Natural killer cell treated with Interleukin-12 subunit alpha and Interleukin-12 subunit beta and Interleukin-15 and Interleukin-18, amount 100 ng/mL, for 72 hours (primary cell): ENCODE measurements at places on chromosomes 12 and 14. TPM values are rescaled to one million over a fixed set of nuclear protein-coding genes. Genes with fewer than 3 reads are reported as not detected.
A peak's percentile ranks its signal among the peaks of the same experiment; 100 is the strongest.

The SLC5A8 gene
- not detected for total RNA-seq

- no peaks in the 10 kb centered on the region for H3K4me1 ChIP-seq
- no peak overlapping the region for H3K4me3 ChIP-seq
Measured at GRCh38 chr14:75022655-75023054, 19.9 kb downstream of the EIF2B2 start.

DNA sequence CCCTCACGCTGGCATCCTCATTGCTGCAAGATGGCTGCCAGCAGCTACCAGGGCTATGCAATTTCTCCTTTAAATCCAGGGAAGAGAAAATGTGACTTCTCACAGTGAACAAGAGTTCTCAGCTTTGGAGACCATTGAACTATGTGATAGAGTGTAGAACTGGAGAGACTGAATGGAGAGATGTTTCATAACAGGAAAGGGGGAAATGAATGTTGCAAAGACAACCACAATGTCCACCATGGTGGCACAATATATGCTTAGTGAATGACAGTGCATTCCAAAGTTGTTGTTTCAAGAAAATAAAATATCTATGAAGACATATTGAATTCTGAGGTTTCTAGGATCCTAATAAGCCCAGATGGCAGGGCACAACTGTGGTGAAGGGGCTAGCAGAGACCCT is 13.2 kb upstream of the COCH start:
- DNase-seq, result no peak
- H3K4me1 ChIP-seq, result no peaks in the 10 kb centered on the region
- no peak overlapping the region for H3K4me3 ChIP-seq
- no peaks in the 10 kb centered on the region for H3K36me3 ChIP-seq
- H3K27ac ChIP-seq, result no peak overlapping the region

GRCh38 chr14:63912286-63912685 is 59.5 kb downstream of the SYNE2 start:
- H3K27me3 ChIP-seq, result no peaks in the 10 kb centered on the region
- no peak for DNase-seq
- H3K36me3 ChIP-seq, result peaks cover 5% of the 10 kb centered on the region
- H3K27ac ChIP-seq, result no peak overlapping the region

The KLRC3 gene
- total RNA-seq, result 9.6 TPM

The TMEM106C gene
- total RNA-seq, result 75.6 TPM

DNA sequence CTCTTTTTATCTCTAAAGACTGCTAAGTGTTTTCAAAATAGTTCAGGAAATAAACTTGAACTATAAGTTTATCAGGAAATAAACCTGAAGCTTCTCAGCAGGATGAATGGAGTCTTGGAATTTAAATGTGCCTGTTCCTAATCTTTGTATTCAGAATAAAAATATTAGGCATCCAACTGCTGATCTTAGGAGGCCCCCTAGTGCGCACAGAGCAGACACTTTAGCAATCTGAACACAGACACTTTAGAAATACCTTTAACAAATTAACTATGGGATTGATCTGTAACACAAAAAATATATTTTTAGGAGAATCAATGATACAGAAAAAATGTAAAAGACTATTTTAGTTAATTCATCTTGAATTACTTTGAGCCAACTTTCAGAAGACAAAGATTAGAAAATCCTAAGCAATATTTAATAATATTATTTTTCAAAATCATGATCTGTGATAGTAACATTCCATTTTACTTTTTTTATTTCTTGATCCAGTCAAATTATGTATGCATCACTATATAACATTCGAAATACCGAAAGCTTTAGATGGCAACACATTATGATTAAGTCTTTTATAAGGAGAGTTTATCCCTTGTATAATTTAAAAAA is 80.9 kb downstream of the SLC41A2 start:
- peaks cover 4% of the 10 kb centered on the region for H3K4me1 ChIP-seq
- H3K36me3 ChIP-seq, result peaks cover 4% of the 10 kb centered on the region
- H3K4me3 ChIP-seq, result no peak overlapping the region
- peaks cover 12% of the 10 kb centered on the region for H3K27me3 ChIP-seq
- DNase-seq, result no peak

DNA sequence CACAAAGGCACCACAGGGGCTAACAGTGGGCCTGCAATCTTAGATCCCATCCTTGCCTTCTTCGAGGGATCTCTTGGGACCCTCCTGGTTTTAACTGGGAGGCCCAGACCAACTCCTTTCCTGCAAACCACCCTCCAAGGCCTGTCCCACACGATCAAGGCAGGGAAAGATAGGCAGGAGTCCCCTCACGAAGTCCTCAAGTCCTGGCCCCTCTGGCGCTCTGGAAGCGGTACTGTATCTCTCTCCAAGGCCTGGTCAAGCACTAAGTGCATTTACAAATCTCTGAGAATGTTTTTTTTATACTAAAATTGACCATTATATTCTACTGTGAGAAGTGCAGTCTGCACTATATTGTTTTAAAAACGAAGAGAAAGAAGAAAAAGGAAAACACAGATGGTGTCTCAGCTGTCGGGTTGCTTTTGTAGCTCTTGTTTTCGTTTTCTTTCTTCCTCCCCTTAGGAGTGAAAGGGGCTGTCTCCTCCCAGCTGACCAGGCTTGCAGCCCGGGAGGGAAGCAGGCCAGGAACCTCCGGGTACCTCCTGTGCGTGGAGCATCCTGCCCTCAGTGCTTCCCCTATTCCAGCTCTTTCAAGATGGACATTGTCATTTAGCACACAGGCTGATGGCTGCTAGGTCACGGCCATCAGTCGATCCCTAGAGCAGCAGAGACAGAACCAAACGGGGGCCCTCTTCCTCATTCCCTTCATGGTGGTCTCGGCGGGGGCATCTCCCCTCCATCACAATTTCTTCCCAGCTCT is 56.7 kb downstream of the FAM222A start:
- H3K4me1 ChIP-seq, result no peaks in the 10 kb centered on the region
- no peak overlapping the region for H3K4me3 ChIP-seq
- DNase-seq, result no peak
- no peaks in the 10 kb centered on the region for H3K27me3 ChIP-seq

GRCh38 chr12:50927766-50928224 is 24.5 kb upstream of the HIGD1C start:
- no peaks in the 10 kb centered on the region for H3K36me3 ChIP-seq
- peaks cover 53% of the 10 kb centered on the region for H3K4me1 ChIP-seq
- peak overlapping the region; percentile 19 for H3K27ac ChIP-seq
- DNase-seq, result no peak

- no peak overlapping the region for H3K27ac ChIP-seq
- no peaks in the 10 kb centered on the region for H3K4me1 ChIP-seq
- DNase-seq, result no peak
- H3K36me3 ChIP-seq, result no peaks in the 10 kb centered on the region
Measured at GRCh38 chr12:74365178-74365964, 172.3 kb upstream of the ATXN7L3B start.

DNA sequence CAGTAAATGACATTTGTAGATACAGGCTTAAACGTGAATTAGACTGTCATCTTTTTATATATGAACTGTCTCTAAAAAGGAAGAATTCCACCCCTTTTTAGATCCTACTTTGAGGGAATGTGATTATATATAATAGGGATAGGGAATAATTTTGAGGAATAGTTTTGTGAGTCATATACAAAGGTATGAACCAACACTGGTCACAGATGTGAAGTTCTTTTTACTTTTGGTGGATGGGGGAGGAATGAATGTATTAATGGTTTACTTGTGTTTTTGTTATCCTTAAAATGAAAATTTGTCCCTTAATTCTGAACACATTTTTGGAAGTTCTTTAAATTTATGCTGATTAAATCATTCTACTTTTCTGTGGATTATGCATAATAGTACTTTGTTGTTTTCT is 30.4 kb downstream of the FRS2 start:
- no peak for DNase-seq
- H3K36me3 ChIP-seq, result no peaks in the 10 kb centered on the region
- H3K4me3 ChIP-seq, result no peak overlapping the region
- no peak overlapping the region for H3K27ac ChIP-seq
- peaks cover 56% of the 10 kb centered on the region for H3K4me1 ChIP-seq

GRCh38 chr12:127125607-127126259 is 1141.2 kb upstream of the TMEM132C start:
- H3K27ac ChIP-seq, result no peak overlapping the region
- H3K27me3 ChIP-seq, result peaks cover 2% of the 10 kb centered on the region
- H3K4me1 ChIP-seq, result no peaks in the 10 kb centered on the region

GRCh38 chr12:119369907-119370546 is 35.5 kb downstream of the CCDC60 start:
- no peak overlapping the region for H3K27ac ChIP-seq
- no peak overlapping the region for H3K4me3 ChIP-seq
- H3K27me3 ChIP-seq, result peaks cover 11% of the 10 kb centered on the region
- no peaks in the 10 kb centered on the region for H3K36me3 ChIP-seq
- no peaks in the 10 kb centered on the region for H3K4me1 ChIP-seq

DNA sequence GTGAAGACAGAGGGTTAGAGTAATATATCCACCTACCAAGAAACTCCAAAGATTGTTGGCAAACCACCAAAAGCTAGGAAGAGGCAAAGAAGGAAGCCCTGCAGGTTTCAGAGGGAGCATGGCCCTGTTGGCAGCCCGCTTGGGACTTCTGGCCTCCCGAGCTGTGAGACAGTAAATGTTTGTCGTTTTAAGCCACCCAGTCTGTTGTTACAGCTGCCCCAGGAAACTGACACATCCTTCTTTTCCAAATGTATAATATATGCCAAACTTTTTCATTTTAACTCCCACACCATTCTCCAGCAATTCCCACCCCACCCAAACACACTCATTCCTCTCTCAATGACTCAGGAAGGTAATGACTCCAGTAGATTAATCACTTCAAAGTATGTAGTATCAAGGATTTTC is 74.0 kb downstream of the RPS29 start:
- H3K4me3 ChIP-seq, result no peak overlapping the region
- DNase-seq, result no peak
- no peak overlapping the region for H3K27ac ChIP-seq
- no peaks in the 10 kb centered on the region for H3K4me1 ChIP-seq
- peaks cover 2% of the 10 kb centered on the region for H3K27me3 ChIP-seq

The PLCZ1 gene
- total RNA-seq, result not detected

GRCh38 chr14:72892879-72893635 is 844 bp downstream of the DPF3 start:
- H3K27me3 ChIP-seq, result peaks cover 19% of the 10 kb centered on the region
- H3K4me3 ChIP-seq, result peak overlapping the region; percentile 97
- peak overlapping the region; percentile 48 for H3K27ac ChIP-seq
- peaks cover 30% of the 10 kb centered on the region for H3K4me1 ChIP-seq

DNA sequence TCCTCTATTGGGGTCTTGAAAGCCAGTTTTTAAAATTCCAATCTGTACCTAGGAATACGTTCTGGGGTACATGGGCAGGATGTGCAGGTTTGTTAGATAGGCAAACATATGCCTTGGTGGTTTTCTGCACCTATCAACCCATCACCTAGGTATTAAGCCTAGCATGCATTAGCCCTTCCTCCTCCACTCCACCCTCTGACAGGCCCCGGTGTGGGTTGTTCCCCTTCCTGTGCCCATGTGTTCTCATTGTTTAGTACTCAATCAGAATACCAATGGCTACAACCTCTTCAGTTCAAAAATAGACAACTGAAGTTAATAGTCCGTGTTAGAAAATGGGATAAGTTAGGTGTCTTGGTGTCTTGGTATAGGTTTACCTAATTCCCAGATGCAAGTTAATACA is 3.4 kb downstream of the NTS start:
- no peak overlapping the region for H3K4me3 ChIP-seq
- DNase-seq, result no peak
- H3K27me3 ChIP-seq, result peaks cover 2% of the 10 kb centered on the region
- H3K27ac ChIP-seq, result no peak overlapping the region

DNA sequence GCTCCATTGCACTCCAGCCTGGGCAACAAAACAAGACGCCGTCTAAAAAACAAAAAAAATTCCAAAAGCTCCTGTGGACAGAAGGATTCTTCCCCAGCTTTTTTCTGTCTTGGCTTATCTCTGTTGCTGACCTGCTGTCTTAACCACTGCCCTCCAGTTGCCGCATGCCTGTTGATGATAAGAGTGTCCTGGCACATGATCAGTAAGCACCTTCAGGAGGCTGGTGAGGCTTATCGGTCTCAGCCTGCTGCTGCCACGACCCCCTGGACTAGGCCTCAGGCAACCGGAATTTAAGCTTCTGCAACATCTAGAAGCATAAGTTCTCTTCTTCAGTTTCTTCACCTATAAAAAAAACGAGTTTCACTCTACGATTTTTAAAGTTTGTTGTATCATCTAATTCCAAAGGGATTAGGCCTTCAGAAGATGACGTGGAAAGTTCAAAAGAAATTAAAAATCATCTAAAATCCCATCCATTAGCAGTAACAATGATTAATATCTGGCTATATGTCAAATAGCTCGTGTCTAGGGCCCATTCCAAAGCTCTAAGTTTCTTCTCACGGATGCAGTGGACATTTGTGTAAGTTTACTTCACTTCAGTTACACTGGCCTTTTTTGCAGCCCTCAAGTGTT is 46.4 kb downstream of the RESF1 start:
- DNase-seq, result no peak
- no peak overlapping the region for H3K27ac ChIP-seq
- no peaks in the 10 kb centered on the region for H3K36me3 ChIP-seq
- no peak overlapping the region for H3K4me3 ChIP-seq

The SLCO1B3 gene
- total RNA-seq, result not detected

The PMEL gene
- not detected for total RNA-seq

DNA sequence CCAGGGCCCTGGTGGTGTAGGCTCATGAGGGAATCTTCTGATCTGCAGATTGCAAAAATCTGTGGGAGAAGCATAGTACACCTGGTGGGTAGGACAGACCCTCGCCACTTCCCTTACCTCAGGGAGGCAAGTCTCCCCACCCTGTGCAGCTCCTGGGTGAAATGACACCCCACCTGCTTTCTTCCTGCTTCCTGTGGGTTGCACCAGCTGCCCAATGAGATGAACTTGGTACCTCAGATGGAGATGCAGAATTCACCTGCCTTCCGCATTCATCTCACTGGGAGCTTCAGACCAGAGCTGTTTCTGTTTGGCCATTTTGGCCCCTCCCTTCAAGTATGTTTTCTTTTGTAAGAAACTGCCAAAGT is 4.7 kb downstream of the CLEC2D start:
- H3K4me3 ChIP-seq, result peak overlapping the region; percentile 89
- peaks cover 69% of the 10 kb centered on the region for H3K4me1 ChIP-seq
- DNase-seq, result no peak
- H3K27ac ChIP-seq, result peak overlapping the region; percentile 92

The SMCO2 gene
- 1.0 TPM for total RNA-seq

DNA sequence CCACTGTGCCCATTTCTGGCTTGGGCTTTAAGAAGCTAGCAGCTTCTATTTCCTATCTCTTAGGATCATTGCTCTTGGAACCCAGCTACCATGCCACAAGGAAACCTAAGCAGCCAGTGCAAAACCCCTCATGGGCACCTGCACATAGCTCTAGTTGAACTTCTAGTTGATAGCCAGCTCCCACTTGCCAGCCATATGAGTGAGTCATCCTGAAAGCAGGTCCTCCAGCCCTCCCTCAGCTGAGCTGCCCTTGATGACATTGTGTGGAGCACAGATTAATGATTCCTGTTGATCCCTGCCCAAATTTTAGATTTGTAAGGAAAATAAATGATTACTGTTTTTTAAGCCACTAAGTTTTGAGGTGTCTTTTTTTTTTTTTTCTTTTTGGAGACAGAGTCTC is 234.2 kb upstream of the FBXO33 start:
- H3K27ac ChIP-seq, result no peak overlapping the region
- no peak overlapping the region for H3K4me3 ChIP-seq
- DNase-seq, result no peak
- no peaks in the 10 kb centered on the region for H3K4me1 ChIP-seq

The AMDHD1 gene
- 0.74 TPM for total RNA-seq
